ENCODE measurements at places on chromosomes 1 and 21.

DNA sequence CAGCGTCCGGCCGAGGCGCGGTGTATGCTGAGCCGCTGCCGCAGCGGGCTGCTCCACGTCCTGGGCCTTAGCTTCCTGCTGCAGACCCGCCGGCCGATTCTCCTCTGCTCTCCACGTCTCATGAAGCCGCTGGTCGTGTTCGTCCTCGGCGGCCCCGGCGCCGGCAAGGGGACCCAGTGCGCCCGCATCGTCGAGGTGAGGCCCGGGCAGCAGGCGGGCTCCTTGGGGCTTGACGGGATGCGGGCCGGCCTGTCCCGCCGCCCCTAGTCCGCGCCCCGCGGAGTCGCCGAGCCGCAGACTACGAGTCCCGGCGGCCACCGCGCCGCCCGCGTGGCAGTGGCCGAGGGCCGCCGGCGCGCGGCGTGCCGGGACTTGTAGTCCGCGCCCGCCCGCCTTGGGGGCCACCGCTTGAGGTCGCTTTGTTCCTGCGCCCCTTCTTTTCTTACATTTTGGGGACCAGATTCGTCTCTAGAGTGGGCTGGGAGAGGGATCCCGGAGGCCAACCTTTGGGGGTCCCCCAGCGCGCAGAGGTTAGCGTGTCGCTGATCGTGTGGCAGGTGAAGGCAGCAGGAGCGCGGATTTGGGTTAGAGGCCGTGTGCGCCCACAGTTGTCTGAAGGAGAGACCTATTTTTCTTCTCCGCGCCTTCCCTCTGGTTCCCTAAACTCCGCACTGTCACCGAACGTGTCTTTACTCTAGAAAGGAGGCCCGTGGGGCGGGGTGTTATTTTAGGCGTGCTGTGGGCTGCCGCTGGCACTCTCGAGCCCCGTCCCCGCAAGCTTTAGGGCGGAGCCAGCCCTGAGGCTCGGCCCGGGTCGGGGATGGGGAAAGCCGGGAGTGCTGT lies 553 bp downstream of the CMPK1 start:
- DNase-seq = peak; percentile 65

DNA sequence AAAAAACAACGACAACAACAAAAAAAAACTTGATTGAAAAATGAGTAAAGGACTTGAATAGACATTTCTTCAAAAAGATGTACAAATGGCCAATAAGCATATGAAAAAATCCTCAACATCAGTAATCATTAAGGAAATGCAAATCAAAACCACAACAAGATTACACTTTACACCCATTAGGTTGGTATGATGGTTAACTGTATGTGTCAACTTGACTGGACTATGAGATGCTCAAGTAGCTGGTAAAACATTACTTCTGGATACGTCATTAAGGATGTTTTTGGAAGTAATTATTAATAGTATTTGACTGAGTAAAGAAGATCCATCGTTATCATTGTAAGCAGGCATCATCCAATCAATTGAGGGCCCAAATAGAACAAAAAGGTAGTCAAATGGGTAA lies 34.9 kb upstream of the LYPLAL1 start:
- no peak for DNase-seq

GRCh38 chr1:95685081-95685480 lies 451.1 kb downstream of the RWDD3 start:
- peak; percentile 3 for DNase-seq

DNA sequence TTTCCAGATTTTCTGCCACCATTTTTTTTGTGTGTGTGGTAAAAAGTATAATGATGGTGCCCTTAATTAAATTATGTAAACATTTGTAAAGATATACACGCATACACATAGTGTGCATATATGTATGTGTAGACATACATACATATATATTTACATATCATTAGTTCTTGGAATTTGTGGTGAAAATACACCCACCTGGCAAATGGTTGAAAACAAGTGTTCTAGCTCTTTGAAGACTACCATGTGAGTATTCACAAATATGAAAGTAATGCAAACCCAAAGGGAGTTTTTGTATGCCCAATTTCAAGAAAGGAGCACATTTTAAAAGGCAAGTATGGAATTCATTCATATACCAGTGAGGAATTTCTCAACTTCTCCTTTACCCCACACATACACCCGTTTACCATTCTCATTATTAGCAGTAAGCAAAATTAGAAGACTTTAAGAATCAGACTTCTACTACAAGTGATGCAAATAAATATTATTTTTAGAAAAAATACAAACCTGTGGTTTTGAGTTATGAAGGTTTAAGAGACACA lies 8.0 kb downstream of the RABGAP1L start:
- DNase-seq = no peak

- DNase-seq = no peak
These were observed 19.3 kb downstream of the F3 start for GRCh38 chr1:94522304-94522703.

- DNase-seq = no peak
These were observed 15.6 kb upstream of the MAP10 start for GRCh38 chr1:232789651-232790050.

GRCh38 chr1:116497656-116498055 lies 73.2 kb downstream of the CD58 start:
- no peak for DNase-seq

GRCh38 chr1:225573216-225573615 lies 79.7 kb downstream of the ENAH start:
- no peak for DNase-seq

- no peak for DNase-seq
These were observed 42.2 kb downstream of the CLDN14 start for GRCh38 chr21:36437745-36438128.

- no peak for DNase-seq
These were observed 2.4 kb upstream of the RNU11 start for GRCh38 chr1:28646040-28646439.

GRCh38 chr1:113178106-113178505 lies 105.1 kb downstream of the LRIG2 start:
- DNase-seq = no peak

GRCh38 chr1:46480959-46481646 lies 8.5 kb upstream of the DMBX1 start:
- no peak for DNase-seq

- DNase-seq = peak; percentile 43
These were observed 21.8 kb downstream of the DHRS3 start for GRCh38 chr1:12596007-12596821.

GRCh38 chr1:22001409-22001808 lies at the start of gene CELA3A:
Gene CELA3A (plus strand): TSS chr1:22001657. CDS start chr1:22001675, 18 bp downstream.
- no peak for DNase-seq

DNA sequence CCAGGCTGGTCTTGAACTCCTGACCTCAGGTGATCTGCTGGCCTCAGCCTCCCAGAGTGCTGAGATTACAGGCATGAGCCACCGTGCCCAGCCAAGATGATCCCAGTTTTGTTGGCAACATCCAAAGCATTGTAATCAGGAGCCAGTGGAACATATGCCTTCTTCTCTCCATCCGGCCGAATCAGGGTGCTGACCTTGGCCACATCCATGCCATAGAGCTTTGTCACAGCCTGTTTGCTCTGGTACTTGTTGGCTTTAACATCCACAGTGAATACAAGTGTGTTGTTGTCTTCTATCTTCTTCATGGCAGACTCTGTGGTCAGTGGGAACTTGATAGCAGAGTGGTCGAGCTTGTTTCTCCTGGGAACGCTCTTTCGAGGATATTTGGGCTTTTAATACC lies 17.1 kb downstream of the TNFRSF8 start:
- DNase-seq = no peak

DNA sequence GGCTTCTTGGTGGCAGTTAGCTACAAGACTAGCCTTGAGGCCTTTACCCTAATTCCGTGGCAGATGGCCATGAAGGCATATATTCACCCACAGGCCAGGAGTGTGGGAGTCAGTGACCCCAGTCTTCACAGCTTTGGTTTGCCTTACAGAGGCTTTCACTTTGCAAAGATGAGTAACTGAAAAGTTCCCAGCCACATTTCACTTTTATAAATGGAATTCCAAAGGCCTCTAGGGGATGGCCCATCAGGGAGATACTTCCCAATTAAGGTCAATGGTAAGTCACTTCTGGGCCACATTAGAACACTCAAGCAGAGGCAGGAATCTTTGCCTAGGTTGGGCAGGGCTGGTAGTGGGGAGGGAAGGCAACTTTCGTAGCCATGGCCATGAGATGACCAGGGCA lies 13.1 kb upstream of the HEYL start:
- no peak for DNase-seq

- DNase-seq = no peak
These were observed 4.3 kb upstream of the NADK start for GRCh38 chr1:1782399-1783221.

GRCh38 chr21:46323227-46323709 lies 402 bp downstream of the C21orf58 start:
- no peak for DNase-seq

GRCh38 chr1:99919220-99919619 lies 50.6 kb upstream of the SLC35A3 start:
- no peak for DNase-seq

DNA sequence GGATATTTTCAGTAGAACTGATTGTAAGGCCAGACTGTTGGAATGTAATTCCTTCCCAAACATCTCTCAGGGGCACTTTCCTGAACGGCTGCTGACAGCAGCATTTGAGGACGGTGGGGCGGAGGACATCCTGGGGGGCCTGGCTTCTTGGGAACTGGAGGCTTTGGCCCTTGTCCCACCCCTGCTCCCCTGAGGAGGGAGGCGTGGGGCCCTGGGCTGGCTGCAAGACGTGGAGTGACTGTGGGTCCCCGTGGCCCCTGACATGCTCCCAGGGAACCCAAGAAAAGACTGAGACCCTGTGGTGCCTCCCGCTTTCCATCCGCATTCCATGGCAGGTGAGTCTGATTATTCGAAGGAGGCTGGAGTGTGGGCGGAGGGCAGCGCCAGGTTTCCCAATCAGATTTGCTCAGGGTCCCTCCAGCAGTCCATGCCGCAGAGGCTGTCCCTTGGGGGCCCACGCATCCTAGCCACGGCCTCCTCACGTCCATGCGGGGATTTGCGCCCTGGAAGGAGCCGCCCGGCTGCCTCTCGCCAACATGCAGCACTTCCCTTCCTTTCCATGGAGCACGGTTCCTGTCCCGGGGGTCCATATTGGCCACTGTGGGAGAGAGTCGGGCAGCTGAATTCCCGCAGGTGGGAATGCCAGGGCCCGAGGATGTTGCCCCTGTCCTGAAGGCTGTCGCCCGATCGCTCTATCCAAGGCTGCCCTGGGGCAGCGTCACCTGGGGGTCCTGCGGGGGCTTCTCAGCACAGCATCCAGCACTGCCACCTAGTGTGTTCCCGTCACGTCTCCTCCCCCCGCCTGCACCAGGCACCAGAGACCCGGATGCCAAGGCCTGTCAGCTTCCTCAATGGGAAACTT lies 69.0 kb downstream of the FAAP20 start:
- DNase-seq = no peak

- DNase-seq = no peak
These were observed 442.7 kb downstream of the PTBP2 start for GRCh38 chr1:97164276-97164639.

GRCh38 chr1:198908995-198909394 lies 270.2 kb downstream of the PTPRC start:
- DNase-seq = no peak

DNA sequence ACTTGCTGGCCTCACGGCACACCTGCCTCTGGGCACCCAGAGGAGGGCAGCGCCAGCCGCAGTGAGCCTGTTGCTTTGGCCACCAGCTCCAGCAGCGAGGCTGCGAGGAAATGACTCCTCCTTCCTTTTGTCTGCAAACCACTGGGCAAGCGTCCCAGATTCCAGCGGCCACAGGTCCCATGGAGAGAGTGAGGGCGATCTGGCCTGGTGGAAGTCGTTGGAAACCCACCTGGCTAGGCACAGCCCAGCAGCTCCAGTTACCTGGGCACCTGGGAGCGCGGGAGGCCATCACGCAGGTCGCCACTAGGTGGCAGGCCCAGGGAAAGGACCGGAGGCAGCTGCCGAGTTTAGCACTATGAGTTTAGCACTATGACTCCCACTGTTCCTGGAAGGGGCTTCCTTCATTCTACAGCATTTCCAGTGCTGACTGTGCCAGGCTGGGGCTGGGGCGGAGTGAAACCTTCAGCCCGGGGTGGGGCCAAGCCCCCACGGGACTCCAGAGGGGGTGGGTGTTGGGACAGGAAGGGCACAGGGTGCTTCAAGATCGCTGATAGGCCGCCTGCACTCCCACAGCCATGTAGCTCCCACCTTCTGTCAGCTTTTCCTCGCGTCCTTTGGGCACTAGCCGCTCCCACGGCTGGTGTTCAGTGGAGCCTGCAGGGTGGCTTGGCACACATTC lies 1.1 kb upstream of the ESPN start:
- peak; percentile 85 for DNase-seq

GRCh38 chr1:40450495-40451237 lies 390 bp downstream of the ZFP69B start:
- DNase-seq = peak; percentile 84

DNA sequence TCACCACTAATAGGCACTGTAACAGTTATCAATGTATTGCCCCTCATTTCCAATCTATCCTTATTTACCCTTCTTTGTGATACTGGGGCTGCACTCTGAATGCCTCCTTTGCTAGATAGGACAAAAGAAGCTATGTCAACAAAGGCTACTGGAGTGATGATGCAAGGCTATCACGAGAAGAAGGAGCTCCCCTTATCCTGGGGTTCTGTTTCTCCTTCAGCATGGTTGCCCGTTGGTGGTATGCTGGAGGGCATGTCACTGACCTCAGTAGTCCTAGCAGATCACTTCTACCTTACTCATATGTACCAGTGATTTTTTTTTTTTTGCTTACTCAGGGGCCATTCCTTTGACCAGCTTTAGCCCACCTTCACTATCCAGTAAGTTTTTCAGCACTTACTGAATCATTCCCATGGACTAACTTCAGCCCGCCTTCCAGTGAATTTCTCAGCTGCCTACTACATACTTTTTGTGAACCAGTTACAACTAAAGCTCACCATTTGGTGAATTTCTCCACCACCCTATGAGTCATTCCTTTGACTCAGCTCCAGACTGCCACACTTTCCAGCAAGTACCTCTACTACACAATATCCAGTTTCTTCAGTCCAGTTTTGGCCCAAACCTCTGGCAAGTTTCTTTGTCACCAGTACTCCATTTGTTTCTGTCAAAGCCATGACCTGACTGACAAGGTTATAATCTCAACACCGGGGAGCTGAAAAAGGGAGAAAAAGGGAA lies 944.5 kb downstream of the KCNT2 start:
- DNase-seq = no peak

DNA sequence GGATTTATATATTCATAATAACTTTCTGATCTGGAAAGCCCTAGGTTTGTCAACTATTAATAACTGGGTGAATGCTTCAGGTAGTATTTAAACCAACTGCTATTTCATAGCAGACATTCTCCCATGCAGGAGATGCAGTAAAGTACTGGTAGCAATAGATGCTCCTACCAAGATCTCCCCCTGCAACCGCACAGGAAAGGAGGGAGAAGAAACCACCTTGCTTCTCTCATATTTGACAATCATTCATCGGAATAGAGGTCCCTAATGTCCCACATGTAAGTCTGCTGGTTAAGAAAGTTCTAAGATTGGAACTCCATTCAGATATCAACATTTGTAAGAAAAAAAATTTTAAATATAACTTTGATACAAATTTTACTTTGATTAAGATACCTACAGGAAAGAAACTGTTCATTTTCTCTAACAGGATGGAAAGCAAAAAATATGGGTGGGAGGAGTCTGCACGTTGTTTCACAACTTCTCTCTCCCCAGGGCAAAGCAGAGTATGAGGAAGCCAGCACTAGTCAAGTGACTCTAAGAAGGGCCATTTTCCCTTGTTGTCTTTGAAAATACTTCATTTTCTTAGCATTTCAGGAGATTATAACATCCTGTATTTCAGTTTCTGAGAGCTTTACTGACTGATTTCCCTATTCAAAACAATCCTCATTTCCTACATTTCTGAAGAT lies at the start of gene PYHIN1:
PYHIN1 (plus strand) TSS at position 498 of the 683 bp plus-strand sequence. CDS start 5,359 bp downstream, outside the sequence.
- DNase-seq = no peak

Measured in NCI-H1092 treated with DMSO at 0.1 percent for 48 hours (cell line).